NCI-H460 (cell line): ENCODE measurements at places on chromosomes 2 and 18. TPM values are rescaled to one million over a fixed set of nuclear protein-coding genes. Genes with fewer than 3 reads are reported as not detected.

GRCh38 chr2:202022755-202023154 lies 10.9 kb upstream of the FZD7 start:
- no peak for DNase-seq

The IER3IP1 gene
- 31.2 and 31.7 TPM in 2 replicates for total RNA-seq

- no peak for DNase-seq
These were observed 223.4 kb upstream of the SMAD2 start for GRCh38 chr18:48153613-48154481.

GRCh38 chr2:215879977-215880940 lies 133.1 kb downstream of the MREG start:
- DNase-seq = no peak

DNA sequence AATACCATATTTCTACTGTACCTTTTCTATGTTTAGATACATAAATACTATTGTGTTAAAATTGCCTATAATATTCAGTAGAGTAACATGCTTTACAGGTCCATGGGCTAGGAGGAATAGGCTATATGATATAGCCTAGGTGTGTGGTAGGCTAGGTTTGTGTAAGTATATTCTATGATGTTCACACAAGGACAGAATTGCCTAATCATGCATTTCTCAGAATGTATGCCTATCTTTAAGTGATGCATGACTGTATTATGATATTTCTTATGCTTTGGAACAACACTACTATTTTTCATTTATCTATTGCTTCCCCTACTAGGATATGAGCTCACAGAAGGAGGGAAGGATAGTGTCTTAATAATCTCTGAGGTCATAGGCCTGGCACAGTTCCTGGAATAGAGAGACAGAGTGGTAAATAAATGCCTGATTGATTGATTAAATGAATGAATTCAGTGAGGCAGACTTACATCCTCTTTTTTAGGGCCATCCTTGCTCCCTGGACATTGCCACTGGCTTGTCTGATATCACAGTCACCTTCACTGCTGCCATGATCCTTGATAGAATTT lies 121.0 kb downstream of the MYO3B start:
- no peak for DNase-seq

GRCh38 chr2:27441958-27442919 lies at the start of gene KRTCAP3:
Gene KRTCAP3, plus strand, starts transcription at chr2:27442381. Its CDS starts 32 bp downstream, at chr2:27442413.
- DNase-seq = no peak

GRCh38 chr2:47225061-47225783 lies 70.1 kb upstream of the STPG4 start:
- no peak for DNase-seq

- DNase-seq = no peak
These were observed 11.4 kb upstream of the ONECUT2 start for GRCh38 chr18:57423821-57424220.

The COL4A4 gene
- 6.6 and 8.0 TPM in 2 replicates for total RNA-seq

The AGXT gene
- not detected in 2 replicates for total RNA-seq

DNA sequence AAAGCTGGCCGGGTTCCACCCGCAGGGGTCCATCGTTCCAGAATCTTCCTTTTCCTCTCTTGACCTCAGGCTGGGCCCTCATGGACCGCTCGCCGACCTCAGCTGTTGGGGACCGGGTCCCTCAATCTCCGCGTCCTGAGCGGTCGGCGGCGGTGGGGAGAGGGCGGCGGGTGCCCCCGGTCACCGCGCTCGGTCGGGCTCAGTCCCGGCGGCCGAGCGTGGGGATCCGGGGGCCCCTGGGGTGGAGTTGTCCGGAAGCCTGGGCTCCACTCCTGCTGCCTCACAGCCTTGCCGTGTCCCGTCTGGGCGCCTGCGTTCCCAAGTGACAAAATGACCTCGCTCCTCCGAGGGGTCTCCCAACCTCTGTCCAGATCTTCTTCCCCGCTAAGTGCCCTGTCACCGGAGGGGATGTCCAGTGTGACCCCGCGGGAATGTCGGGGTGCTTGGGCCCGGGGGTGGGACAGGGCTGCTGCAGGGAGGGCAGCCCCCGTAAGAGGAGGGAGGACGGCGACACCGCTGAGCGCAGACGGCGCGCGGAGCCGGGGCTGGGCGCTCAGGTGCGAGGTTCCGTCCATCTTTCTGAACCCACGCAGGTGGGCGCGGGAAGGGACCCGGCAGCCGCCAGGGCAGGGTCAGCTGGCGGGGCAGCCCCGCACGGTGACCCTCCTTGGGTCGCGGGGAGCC lies 16.0 kb upstream of the E2F6 start:
- DNase-seq = no peak

GRCh38 chr2:218036371-218036770 lies 32.7 kb upstream of the RUFY4 start:
- DNase-seq = no peak

- no peak for DNase-seq
These were observed 121.8 kb downstream of the SETBP1 start for GRCh38 chr18:44802508-44802907.

The IGFBP2 gene
- 245 and 294 TPM in 2 replicates for total RNA-seq

DNA sequence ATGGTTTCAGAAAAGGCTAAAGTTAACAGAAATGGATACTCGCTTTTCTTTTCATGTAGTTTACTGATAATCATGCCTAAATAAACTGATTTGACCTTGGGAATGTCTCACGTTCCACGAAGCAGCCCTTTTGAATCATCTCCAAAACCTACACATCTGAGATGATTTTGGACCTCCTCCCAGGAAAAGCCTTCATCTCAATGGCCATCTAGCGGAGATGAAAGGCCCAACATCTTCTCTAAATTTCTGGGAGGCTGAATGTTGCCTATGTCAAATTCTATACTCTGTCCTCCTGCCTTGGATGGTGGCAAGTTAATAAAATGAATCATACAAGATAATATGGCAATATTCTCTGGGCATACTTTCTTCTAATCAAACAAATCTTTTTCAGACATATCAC lies 448.5 kb downstream of the ZEB2 start:
- no peak for DNase-seq

- DNase-seq = no peak
These were observed 29.3 kb downstream of the GPR55 start for GRCh38 chr2:230895536-230896345.

- DNase-seq = no peak
These were observed 1.1 kb downstream of the FSHR start for GRCh38 chr2:49153252-49153651.

DNA sequence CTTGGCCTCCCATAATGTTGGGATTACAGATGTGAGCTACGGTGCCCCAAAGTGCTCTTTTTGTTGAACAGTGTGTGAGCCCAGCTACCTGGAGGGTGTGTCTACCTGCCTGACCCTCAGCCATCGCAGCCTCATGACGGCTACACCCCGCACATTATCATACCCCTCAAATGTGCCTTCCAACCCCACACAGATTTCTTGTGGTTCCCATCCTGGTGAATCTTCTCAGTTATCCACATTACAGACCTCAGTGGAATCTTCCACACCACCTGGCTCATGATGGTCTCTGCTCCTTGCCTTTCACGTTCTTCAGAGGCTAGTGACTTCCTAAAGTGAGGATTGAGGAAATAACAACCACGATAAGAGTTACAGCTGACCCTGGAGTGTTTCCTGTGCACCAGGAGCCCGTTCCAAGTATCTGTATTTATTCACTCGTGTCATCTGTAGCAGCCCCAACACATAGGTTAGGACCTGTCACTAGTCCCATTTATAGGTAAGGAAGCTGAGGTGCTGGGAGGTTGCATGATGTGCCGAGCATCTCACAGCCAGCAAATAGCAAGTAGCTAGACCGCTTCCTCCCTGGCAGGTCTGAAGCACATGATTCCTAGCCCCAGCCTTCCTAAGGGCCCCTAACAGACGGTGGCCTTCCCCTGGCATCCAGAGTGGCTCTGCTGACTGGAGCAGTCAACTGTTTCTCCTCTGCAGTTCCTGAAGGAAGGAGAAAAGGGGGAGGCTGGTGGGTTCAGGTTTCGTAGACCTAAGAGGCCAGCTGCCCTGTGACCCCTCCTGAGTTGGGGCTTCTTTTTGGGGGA lies 47.3 kb downstream of the TCF7L1 start:
- DNase-seq = no peak

- no peak for DNase-seq
These were observed 120.1 kb upstream of the HDAC4 start for GRCh38 chr2:239520811-239521517.

GRCh38 chr2:207117668-207118067 lies 48.1 kb downstream of the KLF7 start:
- DNase-seq = no peak

The CCT7 gene
- total RNA-seq = 538 and 560 TPM in 2 replicates

The PRKAG3 gene
- not detected in 2 replicates for total RNA-seq
